CD4-positive, alpha-beta T cell treated with Interleukin-6 for 4 hours (primary cell): ENCODE measurements at places on chromosomes 3 and 15.

GRCh38 chr3:62151591-62151990 is 221.8 kb downstream of the FEZF2 start:
- DNase-seq: no peak

DNA sequence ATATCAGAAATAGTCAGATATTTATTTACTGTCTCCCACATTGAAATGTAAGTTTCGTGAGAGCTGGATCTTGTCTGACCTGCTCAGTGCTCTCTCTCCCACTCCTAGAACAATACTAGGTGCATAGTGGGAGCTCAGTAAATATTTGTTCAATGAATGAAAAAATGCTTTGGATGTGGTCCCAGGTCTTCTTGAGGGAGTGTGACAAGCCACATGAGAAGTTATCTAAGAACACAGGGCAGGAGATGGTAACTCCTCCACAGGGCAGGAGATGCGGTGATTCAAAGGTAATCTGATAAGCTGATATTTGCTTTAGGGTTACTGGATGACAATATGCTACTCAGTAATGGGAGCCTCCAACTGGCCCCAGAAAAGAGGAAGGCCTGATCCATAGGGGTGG is 25.8 kb upstream of the PLA2G4E start:
- no peak for DNase-seq

DNA sequence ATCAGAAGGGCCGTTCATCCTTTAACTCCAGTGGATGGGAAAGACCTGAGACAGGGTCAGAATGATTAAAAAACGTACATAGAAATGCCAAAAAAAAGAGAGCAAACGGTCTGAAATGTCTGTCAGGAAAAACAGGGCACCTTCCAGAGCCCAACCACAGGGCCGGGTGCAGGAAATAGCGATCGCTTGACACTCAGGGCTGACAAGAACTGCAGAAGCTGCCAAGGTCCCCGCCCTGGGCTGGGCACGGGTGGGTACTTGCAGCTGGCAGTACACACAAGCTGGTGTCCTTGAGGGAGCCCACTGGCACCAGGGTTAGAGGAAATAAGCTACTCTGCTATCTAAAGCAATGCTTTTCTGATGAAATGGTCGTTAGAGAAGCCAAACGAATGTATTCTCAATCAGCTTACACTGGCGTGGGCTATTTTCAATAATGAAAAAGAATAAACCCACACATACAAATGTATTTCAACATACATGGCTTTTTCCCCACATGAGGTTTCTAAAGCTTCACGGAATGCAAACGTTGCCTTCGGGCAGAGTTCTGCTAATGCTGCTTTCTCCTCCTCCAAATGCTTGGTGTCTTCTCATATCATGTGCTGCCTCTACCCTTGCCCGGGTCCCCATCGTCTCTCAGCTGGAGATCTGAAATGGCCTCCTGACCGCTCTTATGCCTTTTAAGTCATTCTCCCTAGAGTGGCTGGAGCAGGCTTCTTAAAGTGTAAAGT is 15.6 kb downstream of the FRMD4B start:
- peak; percentile 33 for DNase-seq

- no peak for DNase-seq
Observed at GRCh38 chr15:25251700-25252390, 187.0 kb downstream of the UBE3A start.

- DNase-seq: no peak
Observed at GRCh38 chr3:53554559-53555067, 60.2 kb downstream of the CACNA1D start.

DNA sequence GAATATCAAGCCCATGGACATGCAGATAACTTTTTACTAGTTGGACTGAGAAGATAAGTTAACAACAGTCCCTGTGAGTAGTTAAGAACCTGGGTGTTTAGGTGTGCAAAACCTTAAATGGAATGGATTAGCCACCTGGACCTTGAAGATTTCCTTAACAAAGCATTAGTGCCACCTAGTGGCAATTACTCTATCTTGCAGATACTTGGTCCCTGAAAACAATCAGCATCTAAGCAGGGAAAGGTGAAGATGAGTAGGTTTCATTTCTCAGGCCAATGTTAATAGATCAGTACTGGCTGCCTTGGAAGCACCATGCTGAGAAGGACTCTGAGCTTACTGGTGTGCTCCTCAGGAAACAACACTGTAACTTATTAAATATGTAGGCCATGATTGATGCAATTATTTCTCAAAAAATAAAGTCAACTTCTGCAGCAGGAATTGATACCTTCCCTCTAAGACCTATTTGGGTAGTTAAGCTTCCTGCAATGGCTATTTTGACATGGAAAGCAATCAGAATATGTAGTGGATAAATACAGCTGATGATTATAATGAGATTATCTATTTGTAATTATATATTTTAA is 329.4 kb downstream of the TBC1D5 start:
- peak; percentile 11 for DNase-seq

- no peak for DNase-seq
Observed at GRCh38 chr15:85563328-85563727, 182.9 kb downstream of the AKAP13 start.
